ENCODE measurements at places on chromosomes 5 and 9. TPM values are rescaled to one million over a fixed set of nuclear protein-coding genes. Genes with fewer than 3 reads are reported as not detected.

CORO2A gene
- total RNA-seq: 4.2 TPM

NR6A1 gene
- total RNA-seq: 1.2 TPM

IRX1 gene
- total RNA-seq: 0.25 TPM

FLT4 gene
- total RNA-seq: 2.0 TPM

OR1J2 gene
- not detected for total RNA-seq

SLC36A3 gene
- total RNA-seq: not detected

C7 gene
- total RNA-seq: 4.4 TPM

TENT4A gene
- total RNA-seq: 15.7 TPM

IFNA10 gene
- total RNA-seq: not detected

HTR4 gene
- total RNA-seq: 0.49 TPM

GMCL2 gene
- not detected for total RNA-seq

GPX8 gene
- total RNA-seq: 2.7 TPM

CATSPER3 gene
- total RNA-seq: not detected

FAM169A gene
- 55.1 TPM for total RNA-seq

MSX2 gene
- not detected for total RNA-seq

TRIP13 gene
- total RNA-seq: 4.9 TPM

CARD19 gene
- total RNA-seq: 14.5 TPM

DIRAS2 gene
- total RNA-seq: 31.5 TPM

NPR3 gene
- 15.2 TPM for total RNA-seq

B4GALT1 gene
- 2.2 TPM for total RNA-seq

SLC25A48 gene
- 1.2 TPM for total RNA-seq
